CD4-positive, alpha-beta T cell treated with Interleukin-4 for 1 hour (primary cell): ENCODE measurements at places on chromosomes 2 and 18.

DNA sequence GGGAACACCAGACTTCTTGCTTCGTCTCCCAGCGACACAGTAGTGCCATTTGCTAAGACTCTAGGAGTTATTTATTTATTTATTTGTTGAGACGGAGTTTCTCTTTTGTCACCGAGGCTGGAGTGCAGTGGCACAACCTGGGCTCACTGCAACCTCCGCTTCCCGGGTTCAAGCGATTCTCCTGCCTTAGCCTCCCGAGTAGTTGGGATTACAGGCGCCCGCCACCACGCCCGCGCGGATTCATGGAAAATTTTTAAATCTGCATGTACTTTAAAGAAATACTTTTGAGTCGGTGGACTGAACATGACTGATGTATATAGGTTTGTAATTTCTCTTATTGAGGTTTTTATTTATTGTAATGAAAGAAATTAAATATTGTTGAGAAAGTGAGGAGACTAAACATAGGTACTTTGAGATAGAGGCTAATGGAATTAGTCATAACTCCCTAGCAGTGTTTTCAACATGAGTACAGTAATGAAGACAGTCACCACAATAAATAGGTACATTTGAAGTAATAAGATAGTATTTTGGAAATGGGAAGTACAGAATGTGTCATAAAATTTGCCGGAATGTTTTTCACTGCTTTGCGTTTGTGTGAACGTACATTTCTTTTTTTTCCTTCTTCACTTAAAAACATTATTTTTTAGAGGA, 983 bp downstream of the MTX2 start:
- no peak for DNase-seq

- no peak for DNase-seq
These were observed 70.6 kb downstream of the CERS6 start for GRCh38 chr2:168526641-168527040.

DNA sequence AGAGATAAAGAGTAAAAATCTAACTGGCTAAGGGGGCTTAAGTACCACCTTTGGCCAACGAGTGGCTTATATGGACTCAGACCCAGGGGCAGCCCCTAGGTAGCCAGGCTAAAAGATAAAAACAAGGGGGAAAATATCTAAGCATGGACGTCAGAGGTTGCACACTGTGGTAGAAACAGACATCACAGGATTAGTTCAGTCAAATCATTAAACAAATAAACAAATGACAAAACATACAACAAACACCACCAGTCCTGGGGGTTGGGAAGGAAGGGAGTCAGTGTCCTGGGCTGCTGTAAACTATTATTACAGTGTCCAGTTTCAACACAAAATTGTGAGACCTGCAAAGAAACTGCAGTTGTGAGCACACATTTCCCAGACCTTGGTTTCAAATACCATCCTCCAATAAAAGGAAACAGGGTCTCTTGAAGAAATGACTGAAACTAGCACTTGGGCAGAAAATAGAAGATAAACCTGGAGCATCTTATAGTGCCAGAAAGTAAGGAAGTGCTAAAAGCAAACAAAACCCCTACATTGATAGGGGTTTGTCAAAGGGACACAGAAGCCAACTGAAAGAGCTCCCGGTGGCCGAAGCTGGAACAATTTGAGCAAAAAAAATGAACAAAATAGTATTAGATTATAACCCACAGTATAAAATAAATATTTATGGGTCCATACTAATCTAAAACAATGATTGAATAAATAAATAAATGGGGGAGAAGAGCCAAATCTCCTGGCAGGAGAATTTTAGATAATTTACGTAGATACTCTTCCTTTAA, 154.8 kb upstream of the KLF7 start:
- no peak for DNase-seq

DNA sequence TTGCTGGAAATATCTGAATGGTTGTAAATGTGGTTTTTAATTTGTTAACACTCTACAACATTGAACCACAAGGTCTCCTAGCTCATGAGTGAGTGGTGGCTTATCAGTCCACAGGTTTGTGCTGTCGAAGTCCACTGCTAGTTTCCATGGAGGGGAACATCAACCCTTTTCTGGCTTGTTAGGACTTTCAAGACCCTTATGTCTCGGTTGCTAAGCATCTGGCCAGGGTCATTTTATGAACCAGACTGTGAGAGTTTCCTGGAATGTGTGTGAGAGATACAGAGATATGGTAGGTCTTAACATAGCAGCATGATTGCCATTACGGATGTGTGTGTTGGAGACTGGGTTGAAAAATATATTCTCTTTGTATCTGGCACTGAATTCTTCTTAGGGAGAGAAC, 36.9 kb downstream of the KCNE4 start:
- no peak for DNase-seq

DNA sequence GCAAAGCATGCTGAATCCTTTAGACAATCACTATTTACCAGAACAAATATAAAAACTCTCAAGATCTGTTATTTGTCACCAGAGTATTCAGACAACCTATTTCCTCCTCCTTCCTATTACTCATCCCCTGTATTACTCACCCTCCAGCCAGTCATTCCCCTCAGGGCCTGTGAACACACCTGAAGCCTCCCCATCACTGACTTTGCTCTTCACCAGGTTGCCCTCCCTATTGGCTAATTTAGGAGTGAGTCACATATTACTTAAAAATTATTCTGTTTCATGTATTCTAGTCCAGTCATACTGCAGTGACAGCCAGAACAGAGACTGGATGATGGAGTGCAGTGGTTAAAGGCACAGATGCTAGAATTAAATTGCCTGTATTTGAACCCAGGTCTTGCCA, 3.7 kb upstream of the ATG16L1 start:
- peak; percentile 53 for DNase-seq

GRCh38 chr18:77145364-77145901, 12.8 kb upstream of the MBP start:
- no peak for DNase-seq

GRCh38 chr2:147082850-147083522, 761.8 kb upstream of the ACVR2A start:
- peak; percentile 31 for DNase-seq

DNA sequence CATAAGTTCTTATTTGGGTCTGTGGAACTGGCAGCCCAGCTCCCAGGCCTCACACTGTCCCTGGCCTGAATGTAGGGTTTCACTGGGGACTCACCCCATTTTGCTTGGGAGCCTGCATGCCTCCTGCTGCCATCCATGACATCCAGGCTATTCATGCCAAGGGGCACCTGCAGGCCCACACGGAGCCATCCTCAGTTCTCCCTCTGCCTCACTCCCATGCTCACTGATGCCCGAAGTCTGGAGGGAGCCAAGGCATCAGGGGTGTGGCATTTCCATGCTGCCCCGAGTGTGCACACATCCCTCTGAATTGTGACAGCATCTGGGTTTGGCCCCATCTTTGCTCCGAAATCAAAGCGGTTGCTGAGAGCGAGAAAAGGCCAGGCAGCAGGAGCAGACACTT, 67.4 kb upstream of the ZNF804A start:
- DNase-seq = no peak

DNA sequence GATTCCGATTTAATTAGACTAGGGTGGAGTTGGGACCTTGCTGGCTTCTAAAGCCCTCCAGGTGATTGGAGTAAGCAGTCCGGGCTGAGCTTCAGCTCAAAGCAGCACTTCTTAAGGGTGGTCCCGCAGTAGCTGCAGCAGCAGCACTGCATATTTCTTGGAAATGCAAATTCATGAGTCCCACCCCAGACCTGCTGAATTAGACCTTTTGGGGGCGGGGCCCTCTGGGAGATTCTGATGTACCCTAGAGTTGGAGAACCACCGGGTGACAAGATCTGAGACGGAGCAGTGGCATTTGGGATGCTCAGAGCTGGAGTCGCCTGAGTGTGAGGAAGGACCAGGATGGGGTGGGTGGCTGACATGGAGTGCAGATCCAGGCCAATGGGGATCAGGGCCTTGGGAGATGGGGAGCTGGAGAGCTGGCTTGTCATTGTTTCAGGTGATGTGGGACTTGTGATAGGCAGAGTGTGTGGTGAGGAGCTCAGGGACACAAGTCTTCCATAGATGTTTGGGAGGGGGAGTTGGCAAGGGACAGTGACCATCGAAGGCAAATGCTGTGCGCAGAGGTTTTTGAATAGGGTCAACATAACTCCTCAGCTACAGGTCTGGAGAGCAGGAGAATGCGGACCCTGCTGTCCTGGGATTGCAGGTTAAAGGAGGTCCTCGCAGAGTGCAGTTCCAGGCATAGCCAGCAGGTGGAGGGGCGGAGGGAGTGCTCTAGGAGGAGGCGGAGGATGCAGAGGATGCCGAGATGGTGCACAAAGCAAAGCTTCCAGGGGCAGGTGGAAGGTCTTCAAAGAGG, 130.9 kb upstream of the RAB12 start:
- peak; percentile 35 for DNase-seq

DNA sequence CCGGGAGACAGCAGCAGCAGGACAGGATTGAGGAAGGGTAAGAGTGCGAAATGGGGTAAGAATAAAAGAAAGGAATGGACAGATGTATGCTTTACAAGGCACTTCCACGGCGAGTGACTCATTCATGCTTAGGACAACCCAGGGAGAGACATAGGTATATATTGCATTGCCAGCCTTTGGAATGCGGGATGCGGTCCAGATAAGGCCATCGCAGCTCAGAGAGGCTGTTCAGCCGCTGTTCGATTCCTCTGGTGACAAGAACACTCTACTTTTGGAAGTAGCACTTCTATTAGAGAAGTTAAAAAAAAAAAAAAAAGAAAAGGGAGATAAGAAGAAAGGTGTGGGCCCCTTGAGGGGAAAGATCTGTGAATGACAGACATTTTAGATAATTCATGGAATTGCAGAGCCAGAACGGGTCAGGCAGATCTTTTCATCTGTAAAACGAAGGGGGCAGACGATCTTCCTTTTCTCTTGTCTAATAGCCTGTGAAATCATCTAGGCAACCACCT, 819 bp upstream of the NCOA1 start:
- no peak for DNase-seq

GRCh38 chr2:108959401-108959800, 29.6 kb downstream of the EDAR start:
- DNase-seq = no peak

- peak; percentile 85 for DNase-seq
These were observed 64.7 kb downstream of the STK25 start for GRCh38 chr2:241443486-241444223.

DNA sequence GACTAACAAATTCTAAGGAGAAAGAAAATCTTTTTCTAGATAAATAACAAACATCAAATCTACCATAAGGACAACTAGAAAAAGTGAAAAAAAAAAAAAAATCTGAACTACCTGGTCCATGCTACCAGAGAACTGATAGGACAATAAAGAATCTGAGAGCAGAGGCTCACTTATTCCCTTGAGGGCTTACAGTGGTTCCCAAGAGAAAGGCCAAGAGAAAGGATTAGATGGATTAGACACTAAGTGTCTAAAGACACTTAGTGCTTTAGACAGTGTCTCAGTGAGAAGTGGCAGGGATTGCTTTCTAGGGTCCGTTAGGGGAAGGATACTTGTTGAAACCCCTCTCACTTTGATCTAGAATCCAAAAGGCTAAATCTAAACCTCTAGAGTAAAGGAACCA, 78.2 kb downstream of the COA5 start:
- no peak for DNase-seq

- DNase-seq = no peak
These were observed 69.3 kb downstream of the SOWAHC start for GRCh38 chr2:109683452-109683851.

DNA sequence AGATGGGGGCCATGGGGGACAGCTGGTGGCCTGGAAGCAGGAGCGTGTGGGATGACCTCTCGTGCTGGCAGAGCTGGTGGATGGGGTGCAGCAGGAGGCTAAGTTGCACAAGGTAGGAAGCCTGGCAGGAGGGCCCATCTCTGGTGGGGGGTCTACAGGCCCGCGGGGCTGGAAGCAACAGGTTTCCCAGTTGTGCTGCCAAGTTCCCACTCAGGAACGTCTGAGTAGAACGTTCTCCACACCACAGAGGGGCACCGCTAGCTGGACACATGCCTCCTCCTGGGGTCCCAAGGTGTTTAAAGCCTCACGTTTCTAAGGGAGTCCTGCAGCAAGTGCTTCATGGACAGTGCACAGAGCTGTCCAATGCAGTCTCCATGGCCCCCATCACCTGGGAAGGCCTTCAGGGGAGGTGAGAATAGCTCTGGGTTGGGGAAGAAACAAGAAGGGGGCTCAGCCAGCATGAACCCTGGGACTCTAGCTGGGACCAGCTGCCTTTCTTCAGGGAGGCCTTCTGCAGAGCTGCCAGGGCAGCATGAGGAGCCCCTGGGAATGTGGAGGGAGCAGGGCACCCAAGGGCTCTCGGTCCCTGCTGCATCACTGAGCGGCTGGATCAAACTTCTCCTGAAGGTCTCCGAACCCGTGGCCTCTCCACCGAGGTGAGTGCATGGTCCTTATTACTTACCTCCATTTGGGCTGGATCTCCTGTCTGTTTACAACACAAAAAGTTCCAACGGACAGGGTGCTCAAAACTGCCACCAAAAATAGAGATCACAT, 80.0 kb downstream of the TWIST2 start:
- no peak for DNase-seq

DNA sequence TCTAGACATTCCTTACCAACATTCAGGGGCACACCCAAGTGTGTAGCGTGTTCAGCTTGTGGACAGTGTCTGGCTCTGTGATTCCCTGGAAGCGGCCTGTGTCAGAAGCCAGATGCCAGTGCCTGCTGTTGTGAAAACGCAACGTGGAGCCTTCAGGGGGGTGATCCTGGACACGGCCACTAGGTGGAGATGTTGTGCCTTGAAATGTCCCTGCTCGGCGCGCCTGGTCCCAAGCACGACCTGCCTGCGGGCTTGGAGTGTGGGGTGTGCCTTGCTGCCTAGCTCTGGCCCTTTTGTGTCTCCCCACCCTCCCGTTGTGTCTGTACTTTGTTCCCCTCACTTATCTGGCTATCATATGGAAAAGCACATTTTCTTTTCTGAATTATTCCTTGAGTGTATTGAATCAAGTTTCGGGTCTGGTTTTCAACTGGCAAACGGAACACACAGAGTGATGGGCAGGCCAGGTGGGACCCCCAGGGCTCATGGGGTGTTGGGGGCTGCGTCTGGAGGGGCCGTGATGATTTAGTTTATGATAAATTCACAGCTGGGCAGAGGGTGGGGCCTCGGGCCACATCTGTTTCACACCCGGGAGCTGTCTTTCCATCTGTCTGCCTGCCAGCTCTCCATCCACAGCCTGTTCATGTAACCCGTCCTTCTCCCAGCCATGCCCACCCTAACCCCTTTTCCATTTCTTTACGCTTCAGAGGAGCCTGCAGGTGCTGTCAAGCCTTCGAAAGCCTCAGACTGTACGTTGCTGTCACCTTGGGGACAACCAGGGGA, 95.5 kb downstream of the DYSF start:
- DNase-seq = peak; percentile 57

DNA sequence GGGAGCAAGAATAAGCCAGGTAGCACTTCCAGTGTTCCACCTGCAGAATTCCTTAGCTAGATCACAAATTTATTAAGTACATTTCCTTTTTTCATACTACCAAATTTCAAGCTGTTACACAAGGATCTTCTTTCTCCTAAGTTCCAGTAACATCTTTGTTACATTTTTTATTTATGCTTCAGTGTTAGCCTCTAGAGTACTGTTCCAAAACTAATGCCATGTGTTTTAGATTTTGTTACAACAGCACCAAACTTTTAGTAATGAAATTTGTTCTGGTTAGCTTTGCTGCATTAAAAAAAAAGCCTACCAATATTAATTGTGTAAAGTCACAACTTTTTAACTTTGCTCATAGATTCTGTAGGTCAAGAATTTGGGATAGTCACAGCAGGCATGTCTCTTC, 161.1 kb downstream of the CAMKMT start:
- no peak for DNase-seq
